NCI-H1105 treated with DMSO at 0.1 percent for 48 hours (cell line): ENCODE measurements at places on chromosomes 7 and 10.

GRCh38 chr10:88987243-88987725 is 3.3 kb upstream of the FAS start:
- no peak for DNase-seq

GRCh38 chr10:78529262-78529661 is 495.6 kb downstream of the RPS24 start:
- peak; percentile 94 for DNase-seq

GRCh38 chr7:139047970-139048369 is 12.1 kb upstream of the ZC3HAV1L start:
- no peak for DNase-seq

- no peak for DNase-seq
Observed at GRCh38 chr10:5927306-5927705, 37.3 kb downstream of the FBH1 start.

GRCh38 chr10:13310518-13311176 is 10.8 kb upstream of the PHYH start:
- DNase-seq: no peak
